Effector memory CD4-positive, alpha-beta T cell (primary cell): ENCODE measurements at places on chromosomes 16 and 17.
A peak's percentile ranks its signal among the peaks of the same experiment; 100 is the strongest.

DNA sequence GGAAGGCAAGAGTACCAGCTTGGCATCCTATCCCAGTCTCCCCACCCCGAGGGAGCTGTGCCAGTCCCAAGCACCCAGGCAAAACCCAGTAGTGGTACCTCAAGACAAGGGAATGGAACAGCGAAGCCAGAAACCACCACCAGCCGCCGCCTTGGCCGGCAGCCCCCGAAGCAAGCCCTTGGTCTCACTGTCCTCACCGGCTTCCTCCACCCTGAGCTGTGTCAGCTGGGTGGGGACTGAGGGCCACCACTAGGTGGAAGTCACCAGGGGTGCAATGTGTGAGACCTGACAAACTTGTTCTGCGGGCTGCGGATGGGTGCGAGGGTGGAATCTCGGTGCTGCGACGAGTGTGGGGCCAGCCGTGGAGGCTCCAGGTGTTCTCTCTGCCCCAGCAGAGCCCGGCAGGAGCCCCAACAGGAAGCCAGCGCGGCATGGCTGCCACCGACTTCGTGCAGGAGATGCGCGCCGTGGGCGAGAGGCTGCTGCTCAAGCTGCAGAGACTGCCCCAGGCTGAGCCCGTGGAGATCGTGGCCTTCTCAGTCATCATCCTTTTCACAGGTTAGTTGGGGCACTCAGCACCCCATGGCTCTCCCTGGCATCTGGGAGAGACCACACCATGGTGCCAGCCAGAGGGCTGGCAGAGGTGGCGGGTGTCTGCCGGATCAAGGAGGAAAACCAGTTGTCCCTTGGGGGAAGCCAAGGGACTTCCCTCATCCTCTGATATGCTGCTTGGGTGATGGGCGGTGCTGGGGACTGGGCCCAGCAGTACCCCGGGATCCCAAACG, 6.7 kb downstream of the SMIM5 start:
- no peaks in the 10 kb centered on the region for H3K36me3 ChIP-seq
- no peaks in the 10 kb centered on the region for H3K27me3 ChIP-seq
- H3K4me1 ChIP-seq: no peaks in the 10 kb centered on the region
- no peak overlapping the region for H3K27ac ChIP-seq

DNA sequence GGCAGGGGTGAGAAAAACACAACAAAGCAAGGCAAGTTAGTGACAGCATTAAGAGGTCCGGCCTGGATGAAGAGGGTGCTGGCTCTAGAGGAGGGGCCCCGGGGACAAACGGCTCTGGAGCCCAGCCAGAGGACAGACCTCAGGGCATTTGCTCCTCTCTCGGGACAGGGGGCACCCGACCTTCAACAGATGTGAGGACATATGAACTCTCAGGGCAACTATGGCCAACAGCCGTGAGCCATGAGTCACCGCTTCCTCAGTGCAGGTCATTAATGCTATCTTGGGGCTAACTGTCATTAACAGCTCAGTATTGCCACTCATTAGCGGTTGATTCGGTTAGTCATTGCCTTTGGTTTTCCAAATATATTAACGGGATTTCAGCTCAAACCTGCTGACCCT, 9.7 kb upstream of the ARL5C start:
- DNase-seq: no peak
- H3K27me3 ChIP-seq: no peaks in the 10 kb centered on the region
- no peak overlapping the region for H3K4me3 ChIP-seq
- H3K27ac ChIP-seq: no peak overlapping the region
- H3K4me1 ChIP-seq: no peaks in the 10 kb centered on the region

DNA sequence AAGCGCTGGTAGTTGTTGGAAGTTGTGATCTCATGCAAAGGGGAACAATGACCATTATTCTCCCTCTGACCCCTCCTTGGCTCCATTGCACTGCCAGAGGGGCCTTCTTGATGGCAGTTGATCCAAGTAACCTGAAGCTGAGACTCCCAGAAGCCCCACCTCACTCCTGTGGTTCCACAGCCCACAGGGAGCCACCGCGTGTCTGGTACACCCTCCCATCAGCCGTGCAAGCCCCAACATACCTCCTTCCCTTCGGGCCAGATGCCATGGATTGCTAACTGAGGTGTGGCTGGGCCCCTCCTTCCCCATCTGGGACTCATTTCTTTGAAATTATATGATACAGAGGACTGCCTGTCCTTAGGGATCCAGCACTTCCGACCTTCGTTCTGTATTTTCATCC, 17.8 kb downstream of the SAP30BP start:
- DNase-seq: no peak
- H3K4me3 ChIP-seq: no peak overlapping the region
- H3K4me1 ChIP-seq: peaks cover 3% of the 10 kb centered on the region
- peaks cover 16% of the 10 kb centered on the region for H3K36me3 ChIP-seq
- H3K27me3 ChIP-seq: no peaks in the 10 kb centered on the region
- H3K27ac ChIP-seq: no peak overlapping the region

GRCh38 chr17:57541472-57542394, 203.4 kb downstream of the CCDC182 start:
- H3K36me3 ChIP-seq: no peaks in the 10 kb centered on the region
- no peak for DNase-seq
- H3K4me3 ChIP-seq: no peak overlapping the region
- no peak overlapping the region for H3K27ac ChIP-seq
- H3K27me3 ChIP-seq: no peaks in the 10 kb centered on the region

DNA sequence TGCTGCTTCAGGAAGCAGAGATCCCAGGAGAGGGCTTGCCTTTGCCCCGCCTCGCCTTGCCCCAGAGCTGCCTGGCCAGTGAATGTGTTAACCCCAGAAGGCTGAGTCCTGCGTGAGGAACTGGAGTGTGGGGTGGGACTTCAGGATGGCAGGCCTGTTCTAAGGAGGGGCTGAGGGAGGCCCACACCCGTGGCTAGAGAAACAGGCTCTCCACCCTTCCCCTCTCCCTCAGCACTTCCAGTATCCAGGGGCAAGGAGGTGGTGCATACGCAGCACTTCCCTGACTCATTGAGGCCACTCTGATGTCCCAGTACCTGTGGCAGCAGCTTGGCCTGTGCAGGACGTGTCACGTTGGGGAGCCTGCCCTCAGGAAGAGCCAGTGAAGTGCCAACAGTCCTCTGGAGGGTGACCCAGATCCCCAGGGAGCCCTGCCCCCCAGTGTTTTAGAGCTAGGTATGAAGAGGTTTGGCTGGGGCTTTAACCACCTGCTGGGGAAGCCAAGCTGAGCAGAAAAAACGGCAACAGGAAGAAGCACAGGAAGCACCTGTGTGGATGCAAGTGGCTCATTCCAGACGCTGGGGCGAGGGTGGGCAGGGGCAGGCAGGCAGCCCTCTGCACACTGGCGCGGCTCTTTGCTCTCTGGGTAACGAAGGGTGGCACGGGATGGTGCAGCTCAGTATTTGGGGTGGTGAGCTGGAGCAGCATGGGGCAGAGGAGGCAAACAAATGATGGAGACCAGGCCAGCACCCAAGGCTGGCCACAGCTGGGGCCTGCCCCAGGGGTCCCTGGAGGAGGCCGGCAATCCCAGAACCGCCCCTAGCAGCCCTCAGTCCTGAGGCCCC, 14.7 kb upstream of the CTCF start:
- DNase-seq: peak; percentile 46
- peaks cover 33% of the 10 kb centered on the region for H3K4me1 ChIP-seq
- peak overlapping the region; percentile 68 for H3K27ac ChIP-seq
- no peaks in the 10 kb centered on the region for H3K36me3 ChIP-seq
- no peaks in the 10 kb centered on the region for H3K27me3 ChIP-seq
